IMR-90 (cell line): ENCODE measurements at places on chromosomes 4 and X. TPM values are rescaled to one million over a fixed set of nuclear protein-coding genes. Genes with fewer than 3 reads are reported as not detected.
A peak's percentile ranks its signal among the peaks of the same experiment; 100 is the strongest.

DNA sequence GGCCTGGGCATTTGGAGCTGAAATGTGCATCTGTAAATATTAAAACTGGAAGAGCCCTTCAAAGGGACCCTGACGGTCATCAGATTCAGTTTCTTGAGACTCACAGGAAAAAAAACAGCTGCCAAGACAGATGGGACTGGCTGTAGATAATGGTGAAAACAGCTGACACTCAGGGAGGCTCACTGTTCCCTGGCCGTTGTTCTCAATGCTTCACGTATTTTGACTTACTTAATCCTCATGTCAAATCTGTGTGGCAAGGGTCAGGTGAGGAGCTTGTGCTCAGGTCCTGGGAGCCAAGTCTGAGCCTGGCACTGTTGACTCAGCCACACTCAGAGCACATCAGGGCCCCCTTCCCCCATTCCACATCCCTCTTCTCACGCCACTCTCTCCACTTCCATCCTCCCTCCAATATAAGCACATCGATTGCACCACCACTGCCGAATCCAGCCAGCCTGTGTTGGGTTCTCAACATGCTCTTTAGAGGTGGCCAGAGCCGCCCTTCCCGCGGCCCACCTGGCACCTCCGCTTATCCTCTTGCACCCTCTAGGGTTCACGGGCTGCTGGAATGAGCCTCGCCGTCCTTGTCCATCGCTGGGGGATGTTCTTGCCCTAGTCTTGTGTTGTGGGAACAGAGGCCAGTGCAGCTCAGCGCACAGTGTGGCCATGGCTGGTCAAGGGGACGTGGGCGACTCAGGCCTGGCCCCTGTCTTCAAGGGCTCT is 40.1 kb downstream of the EVC start:
- H3K36me3 ChIP-seq = peaks cover 51% of the 10 kb centered on the region
- peak overlapping the region; percentile 70 for H3K27ac ChIP-seq
- DNase-seq = peak; percentile 81
- H3K4me3 ChIP-seq = no peak overlapping the region

The IQCM gene
- total RNA-seq = not detected in 2 replicates

DNA sequence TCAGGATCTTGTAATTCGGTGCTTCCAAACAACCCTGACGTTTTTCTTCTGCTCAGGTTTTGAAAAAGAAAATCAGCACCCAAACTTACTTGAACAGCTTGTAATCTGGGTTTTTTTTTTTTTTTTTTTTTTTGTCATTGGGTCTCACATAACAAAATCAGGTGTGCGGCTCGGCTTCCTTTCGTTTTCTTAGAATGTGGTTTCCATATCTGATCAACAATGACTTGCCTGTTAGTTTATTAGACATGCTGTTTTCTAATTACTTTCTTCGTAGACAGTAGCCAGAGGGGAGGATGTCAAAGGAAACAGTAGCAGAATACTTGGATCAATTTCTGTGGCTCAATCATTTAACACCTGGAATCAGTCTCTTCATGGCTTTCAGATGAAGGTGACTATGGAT is 890 bp upstream of the FREM3 start:
- DNase-seq = no peak
- no peaks in the 10 kb centered on the region for H3K36me3 ChIP-seq
- peaks cover 16% of the 10 kb centered on the region for H3K27me3 ChIP-seq

The GPR50 gene
- total RNA-seq = not detected in 2 replicates

DNA sequence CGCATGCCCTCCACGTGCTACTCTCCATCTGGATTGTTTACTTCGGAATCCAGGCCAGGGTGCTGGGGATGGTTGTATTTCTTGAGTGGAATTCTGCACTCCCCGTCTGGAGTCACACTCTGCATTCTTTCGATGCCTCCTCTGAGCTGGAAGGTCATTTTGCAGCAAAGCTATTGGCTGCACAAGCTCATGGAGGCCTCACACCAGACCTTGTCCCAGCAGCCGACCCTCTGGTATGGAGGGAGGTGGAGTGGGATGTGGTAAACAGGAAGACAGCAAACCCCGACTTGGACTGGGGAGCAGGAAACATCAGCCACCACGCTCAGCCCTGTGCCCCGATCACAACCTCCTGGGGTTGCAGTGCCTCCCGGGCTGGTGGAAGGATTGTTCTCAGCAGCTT is 225.3 kb upstream of the LNX1 start:
- H3K4me3 ChIP-seq = no peak overlapping the region
- H3K4me1 ChIP-seq = peaks cover 18% of the 10 kb centered on the region
- H3K27ac ChIP-seq = peak overlapping the region; percentile 56; the same call in 1 of the 2 replicates
- peak; percentile 25 for DNase-seq

DNA sequence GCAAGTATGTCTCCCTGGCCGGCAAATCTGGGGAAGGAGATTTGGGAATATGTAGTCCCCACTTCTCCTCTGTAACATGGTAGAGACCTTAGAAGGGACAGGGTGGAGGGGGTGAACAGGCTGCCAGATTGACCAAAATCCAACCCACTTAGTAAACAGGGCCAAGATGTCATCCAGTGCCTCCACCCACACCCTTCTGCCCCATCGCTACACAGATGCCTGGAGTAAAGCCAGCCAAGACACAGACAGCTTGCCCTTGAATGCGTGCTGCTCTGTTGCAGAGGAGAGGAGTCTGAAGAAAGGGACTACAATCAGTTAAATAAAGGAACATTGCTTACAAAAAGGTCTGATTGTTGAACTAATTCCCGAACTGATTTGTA is 160.1 kb upstream of the LDB2 start:
- H3K27me3 ChIP-seq = no peaks in the 10 kb centered on the region
- H3K27ac ChIP-seq = peak overlapping the region; percentile 46; the same call in 1 of the 2 replicates
- no peaks in the 10 kb centered on the region for H3K36me3 ChIP-seq
- peaks cover 17% of the 10 kb centered on the region for H3K4me1 ChIP-seq

The SPIN4 gene
- 3.2 and 3.6 TPM in 2 replicates for total RNA-seq

- peaks cover 29% of the 10 kb centered on the region for H3K27me3 ChIP-seq
- no peaks in the 10 kb centered on the region for H3K36me3 ChIP-seq
- no peaks in the 10 kb centered on the region for H3K4me1 ChIP-seq
These were observed 136.6 kb upstream of the ATP6AP2 start for GRCh38 chrX:40444133-40444532.

- no peaks in the 10 kb centered on the region for H3K27me3 ChIP-seq
- peaks cover 41% of the 10 kb centered on the region for H3K4me1 ChIP-seq
- peaks cover 5% of the 10 kb centered on the region; the same call in 1 of the 2 replicates for H3K36me3 ChIP-seq
- peak overlapping the region; percentile 95 for H3K27ac ChIP-seq
These were observed 30.0 kb downstream of the AFAP1 start for GRCh38 chr4:7909463-7910262.

DNA sequence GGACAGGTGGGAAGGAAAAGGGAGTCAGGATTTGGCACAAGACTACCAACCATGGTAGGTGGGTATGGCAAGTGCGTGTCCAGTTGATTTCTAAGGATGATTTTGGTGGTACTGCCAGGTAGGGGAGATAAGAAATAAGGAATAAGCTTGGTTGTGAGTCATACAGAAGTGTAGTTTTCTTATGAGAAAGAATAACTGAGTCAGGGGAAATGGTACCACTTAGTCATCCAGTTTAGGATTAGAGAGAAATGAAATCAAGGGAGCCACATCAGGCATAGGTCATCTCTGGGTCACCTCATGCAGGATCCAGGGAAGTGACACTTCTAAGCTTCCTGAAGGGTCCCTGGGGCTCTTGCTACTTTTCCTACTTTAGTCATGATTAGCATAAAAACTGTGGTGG is 107.1 kb upstream of the C1GALT1C1 start:
- no peak overlapping the region for H3K4me3 ChIP-seq
- DNase-seq = peak; percentile 37
- no peaks in the 10 kb centered on the region for H3K4me1 ChIP-seq
- H3K27me3 ChIP-seq = no peaks in the 10 kb centered on the region
- no peak overlapping the region for H3K27ac ChIP-seq
- H3K36me3 ChIP-seq = no peaks in the 10 kb centered on the region

- peaks cover 39% of the 10 kb centered on the region for H3K27me3 ChIP-seq
- H3K27ac ChIP-seq = no peak overlapping the region
- no peaks in the 10 kb centered on the region for H3K4me1 ChIP-seq
- H3K4me3 ChIP-seq = no peak overlapping the region
These were observed 446.9 kb downstream of the BCOR start for GRCh38 chrX:39650768-39651347.

GRCh38 chr4:175874306-175874705 is 62.2 kb upstream of the GPM6A start:
- no peaks in the 10 kb centered on the region for H3K36me3 ChIP-seq
- DNase-seq = no peak
- H3K27ac ChIP-seq = no peak overlapping the region
- H3K27me3 ChIP-seq = no peaks in the 10 kb centered on the region

The ZFP42 gene
- total RNA-seq = not detected in 2 replicates

DNA sequence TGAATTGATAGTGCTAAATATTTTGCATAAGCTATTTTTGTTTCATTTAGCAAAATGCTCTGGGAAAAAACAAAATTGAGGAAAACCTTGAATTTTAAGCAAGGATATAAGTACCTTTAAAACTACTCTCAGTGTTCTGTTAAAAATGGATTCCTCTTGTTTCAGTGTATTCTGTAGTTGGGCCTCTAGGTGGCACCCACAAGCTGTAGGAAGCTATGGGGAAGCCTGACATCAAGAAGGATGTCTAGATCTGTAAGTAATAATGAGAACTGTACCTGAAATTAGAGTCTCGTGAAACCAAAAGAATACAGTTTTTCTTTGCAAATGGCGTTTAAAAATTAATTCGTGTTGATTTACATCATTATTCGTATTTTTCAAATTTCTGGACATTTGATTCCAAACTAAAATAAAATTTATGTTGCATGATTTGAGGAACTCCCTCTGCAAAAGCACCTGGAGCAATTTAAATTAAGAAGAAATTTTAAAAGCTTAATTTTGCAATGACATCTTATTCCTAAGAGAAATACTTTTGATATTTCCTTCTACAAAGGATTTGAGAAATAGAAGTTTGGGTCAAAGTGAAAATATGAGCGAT is 51.2 kb downstream of the TMPRSS11E start:
- DNase-seq = peak; percentile 62
- H3K36me3 ChIP-seq = no peaks in the 10 kb centered on the region
- H3K27ac ChIP-seq = no peak overlapping the region
- no peaks in the 10 kb centered on the region for H3K27me3 ChIP-seq

DNA sequence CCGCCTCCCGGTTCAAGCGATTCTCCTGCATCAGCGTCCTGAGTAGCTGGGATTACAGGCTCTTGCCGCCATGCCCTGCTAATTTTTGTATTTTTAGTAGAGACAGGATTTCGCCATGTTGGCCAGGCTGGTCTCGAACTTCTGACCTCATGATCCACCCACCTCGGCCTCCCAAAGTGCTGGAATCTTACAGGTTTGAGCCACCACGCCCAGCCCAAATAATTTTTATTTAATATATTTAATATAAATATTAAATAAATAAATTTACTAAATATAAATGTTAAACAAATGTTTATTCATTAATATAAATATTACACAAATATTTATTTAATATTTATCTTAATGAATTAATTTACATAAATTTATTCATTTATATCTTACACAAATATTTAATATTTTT is 120.2 kb downstream of the SHOX start:
- H3K4me1 ChIP-seq = no peaks in the 10 kb centered on the region
- no peak for DNase-seq
- H3K36me3 ChIP-seq = no peaks in the 10 kb centered on the region

DNA sequence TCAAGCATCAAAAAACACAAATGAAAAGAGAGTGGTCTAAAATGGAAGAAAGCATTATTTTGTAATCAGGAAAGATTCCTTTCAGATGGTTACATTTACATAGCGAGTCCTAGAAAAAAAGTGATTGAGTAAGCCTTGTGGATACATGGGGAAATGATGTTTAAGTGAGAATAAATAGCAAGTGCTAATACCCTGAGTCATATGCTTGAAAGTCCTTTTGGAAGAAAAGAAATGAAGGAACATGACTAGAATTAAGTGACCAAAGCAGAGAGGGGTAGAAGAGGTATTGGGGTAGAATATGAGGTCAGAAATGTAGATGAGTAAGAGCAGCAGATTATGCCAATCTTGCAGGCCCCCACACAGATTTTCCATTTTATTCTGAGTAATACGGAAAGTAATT is 814.8 kb upstream of the GRID2 start:
- no peak overlapping the region for H3K27ac ChIP-seq
- no peaks in the 10 kb centered on the region for H3K27me3 ChIP-seq
- no peak overlapping the region for H3K4me3 ChIP-seq
- no peak for DNase-seq

DNA sequence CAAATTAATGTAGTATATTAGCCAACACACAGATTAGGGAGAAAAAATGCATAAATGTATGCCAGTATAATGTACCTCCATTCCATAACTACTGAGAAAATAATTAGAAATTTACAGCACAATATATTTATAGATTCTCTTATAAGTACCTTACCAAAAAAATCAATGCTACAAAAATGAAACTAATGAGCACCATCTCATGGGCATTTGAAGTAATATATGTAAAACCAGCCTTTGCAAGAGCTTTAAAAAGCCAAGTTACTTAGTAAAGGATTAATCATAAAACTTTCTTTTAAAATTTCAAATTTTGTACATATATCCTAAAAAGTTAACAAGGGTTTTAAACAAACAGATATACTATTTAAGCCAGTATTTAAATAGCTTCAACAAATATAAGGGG is 43.2 kb downstream of the LRBA start:
- no peak for DNase-seq
- no peaks in the 10 kb centered on the region for H3K27me3 ChIP-seq
- H3K27ac ChIP-seq = no peak overlapping the region
- H3K36me3 ChIP-seq = no peaks in the 10 kb centered on the region

The CLIC2 gene
- total RNA-seq = under 0.01 and 0.18 TPM in 2 replicates

- no peaks in the 10 kb centered on the region for H3K27me3 ChIP-seq
- DNase-seq = no peak
- H3K4me3 ChIP-seq = no peak overlapping the region
These were observed 983.1 kb upstream of the PABPC4L start for GRCh38 chr4:135184715-135185114.

- H3K4me3 ChIP-seq = no peak overlapping the region
- peaks cover 33% of the 10 kb centered on the region for H3K36me3 ChIP-seq
- DNase-seq = peak; percentile 21
- no peak overlapping the region for H3K27ac ChIP-seq
These were observed 95.4 kb downstream of the TNIP2 start for GRCh38 chr4:2660596-2661211.

The DKK2 gene
- 0.72 and 0.83 TPM in 2 replicates for total RNA-seq

The MYOZ2 gene
- total RNA-seq = under 0.01 and 0.18 TPM in 2 replicates

The MAOA gene
- 0.36 and 0.56 TPM in 2 replicates for total RNA-seq

GRCh38 chrX:93868289-93868965 is 194.4 kb downstream of the FAM133A start:
- no peak for DNase-seq
- H3K4me3 ChIP-seq = no peak overlapping the region
- no peaks in the 10 kb centered on the region for H3K4me1 ChIP-seq
- no peaks in the 10 kb centered on the region for H3K36me3 ChIP-seq

DNA sequence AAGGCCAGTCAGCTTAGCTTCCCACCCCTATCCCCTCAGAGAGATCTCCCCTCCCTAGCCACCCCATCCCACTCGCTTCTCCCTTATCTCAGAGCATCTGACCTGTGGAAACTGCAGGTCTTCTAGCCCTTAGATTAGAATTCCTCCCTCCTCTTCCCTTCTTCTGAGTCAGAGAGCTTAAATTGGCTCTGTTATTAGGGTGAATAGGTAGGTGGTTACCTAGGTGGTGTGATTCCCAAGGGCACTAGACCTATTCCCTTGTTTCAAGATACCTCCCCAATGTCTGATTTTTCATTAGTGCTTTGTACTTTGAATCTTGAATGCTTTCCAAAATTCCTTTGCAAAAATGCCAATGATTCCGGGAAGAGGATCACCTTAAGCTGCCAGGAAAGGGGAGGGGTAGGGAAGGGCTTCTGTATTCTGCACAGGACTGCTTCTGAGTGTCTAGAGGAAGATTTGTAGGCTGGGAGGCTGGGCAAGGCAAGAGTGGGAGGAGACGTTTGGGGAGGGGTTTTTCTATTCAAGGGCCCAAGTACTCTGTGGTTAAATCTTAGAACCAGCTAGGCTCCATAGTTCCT is 24.5 kb upstream of the MSN start:
- H3K4me1 ChIP-seq = peaks cover 5% of the 10 kb centered on the region; the same call in 1 of the 2 replicates
- no peaks in the 10 kb centered on the region for H3K27me3 ChIP-seq
- H3K36me3 ChIP-seq = no peaks in the 10 kb centered on the region
- H3K27ac ChIP-seq = no peak overlapping the region

The APBB2 gene
- total RNA-seq = 64.7 and 75.5 TPM in 2 replicates

The RTL3 gene
- total RNA-seq = 0.83 and 1.1 TPM in 2 replicates
